ENCODE measurements at places on chromosomes 16 and 17.

DNA sequence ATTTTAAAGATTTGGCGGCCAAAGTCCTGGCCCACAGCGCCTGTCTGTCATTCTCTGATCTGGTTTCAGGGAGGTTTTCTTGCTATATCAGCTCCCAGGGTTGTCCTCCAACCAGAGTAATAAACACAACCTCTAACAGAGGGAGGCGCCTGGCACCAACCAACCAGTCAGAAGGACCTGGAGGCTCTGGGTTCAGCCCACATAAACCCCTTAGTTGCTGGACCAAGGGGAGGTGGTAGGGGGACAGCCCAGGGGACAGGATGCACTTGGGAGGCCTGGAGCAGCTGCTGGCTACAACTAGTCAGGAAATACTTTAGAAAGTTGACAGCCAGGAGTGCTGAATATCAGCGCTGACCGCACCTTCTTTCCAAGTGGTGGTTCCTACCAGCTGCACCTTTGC, 41.7 kb upstream of the CDRT4 start:
- DNase-seq = no peak

GRCh38 chr17:73189417-73190099, 3.3 kb upstream of the COG1 start:
- DNase-seq = no peak

- DNase-seq = no peak
Measured at GRCh38 chr16:11225677-11226549, 30.1 kb downstream of the SOCS1 start.

DNA sequence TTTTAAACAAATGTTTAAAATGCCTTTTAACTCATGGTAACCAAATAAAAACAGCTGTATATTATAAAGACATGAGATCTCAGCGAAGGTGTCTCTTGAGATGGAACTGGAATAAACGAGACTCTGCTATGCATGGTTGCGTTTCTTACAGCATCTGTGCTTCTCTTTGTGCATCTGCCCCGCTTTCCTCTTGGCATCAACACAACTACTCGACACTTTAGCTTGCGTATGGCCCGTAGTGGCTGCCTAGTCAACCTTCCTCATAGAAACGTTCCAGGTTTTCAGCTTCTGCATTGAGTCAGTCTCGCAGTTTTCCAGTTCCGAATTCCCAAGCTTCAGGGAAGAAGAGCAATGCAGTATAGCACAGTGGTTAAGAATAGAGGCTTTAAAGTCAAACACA, 214.9 kb downstream of the CEP112 start:
- no peak for DNase-seq

DNA sequence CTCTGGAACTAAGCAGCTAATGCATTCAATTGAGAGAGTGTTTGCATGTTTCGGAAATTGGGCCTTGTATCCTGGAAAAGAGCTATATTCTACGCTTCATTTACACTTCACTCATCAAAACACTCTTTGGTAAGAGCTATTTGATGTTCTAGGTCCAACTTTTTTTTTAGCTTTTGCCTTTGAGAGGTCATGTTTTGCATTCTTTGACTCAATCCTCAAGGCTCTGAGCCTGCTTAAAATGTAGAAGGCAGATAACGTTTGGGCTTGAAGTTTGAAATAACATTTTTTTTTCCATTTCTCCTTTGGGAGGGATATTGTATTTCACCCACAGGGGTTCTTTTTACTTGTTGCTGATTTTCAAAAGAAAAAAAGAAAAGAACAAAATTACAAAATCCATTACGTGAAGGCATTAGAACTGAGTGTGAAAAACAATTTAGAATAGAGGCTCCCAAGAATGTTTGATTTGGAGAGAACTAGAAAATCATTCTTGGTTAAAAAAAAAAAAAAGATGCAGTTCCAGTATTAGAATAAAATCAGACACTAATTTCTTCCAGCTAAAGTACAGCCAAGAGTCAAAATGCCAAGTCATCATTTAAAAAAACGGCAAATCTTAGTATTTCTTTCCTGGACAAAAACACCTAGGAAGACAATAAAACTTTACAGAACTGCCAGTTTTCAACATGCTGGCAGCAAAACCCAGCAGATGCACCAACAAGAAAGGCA, 268.5 kb downstream of the GRIN2A start:
- no peak for DNase-seq

DNA sequence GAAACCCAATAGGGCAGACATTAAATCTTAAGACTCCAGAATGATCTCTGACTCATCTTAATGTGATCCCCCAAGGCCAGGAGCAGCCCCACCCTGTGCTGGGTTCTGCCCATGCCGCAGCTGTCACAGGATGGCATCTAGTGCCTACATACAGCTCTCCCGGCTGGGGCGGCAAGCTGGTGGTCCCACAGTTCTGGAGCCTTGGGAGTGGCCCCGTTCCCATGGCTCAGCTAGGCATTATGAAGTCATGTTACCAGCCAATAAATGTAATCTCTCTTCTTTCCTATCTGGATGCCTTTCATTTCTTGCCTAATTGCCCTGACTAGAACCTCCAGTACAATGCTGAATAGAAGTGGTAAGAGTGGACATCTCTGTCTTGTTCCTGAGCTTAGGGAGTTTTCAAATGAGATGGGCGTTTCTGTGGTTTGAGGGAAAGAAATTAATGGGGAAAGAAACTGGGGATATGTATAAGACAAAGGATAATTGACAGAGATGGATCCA, 95.7 kb upstream of the DNAH17 start:
- DNase-seq = no peak

- DNase-seq = peak; percentile 57
Measured at GRCh38 chr17:43393944-43394482, 4.8 kb upstream of the ARL4D start.

DNA sequence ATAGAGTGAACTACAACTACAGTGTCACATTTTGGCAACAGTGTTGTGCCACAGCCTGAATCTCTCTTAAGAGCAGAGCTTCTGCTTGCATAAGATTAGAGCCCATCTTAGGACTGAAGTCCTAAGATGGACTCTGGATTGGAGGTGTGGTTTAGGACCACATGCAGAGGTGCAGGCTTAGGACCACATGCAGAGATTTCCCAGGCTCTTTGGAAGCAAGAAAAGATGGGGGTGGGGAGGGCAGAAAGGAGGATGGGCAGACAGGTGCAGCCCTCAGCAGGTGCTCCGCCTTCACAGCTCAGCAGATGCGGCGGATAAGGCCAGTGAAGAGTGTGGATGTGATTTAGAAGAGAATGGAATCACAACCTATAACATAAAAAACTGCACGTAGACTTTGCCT, 128.7 kb downstream of the TANGO6 start:
- no peak for DNase-seq

DNA sequence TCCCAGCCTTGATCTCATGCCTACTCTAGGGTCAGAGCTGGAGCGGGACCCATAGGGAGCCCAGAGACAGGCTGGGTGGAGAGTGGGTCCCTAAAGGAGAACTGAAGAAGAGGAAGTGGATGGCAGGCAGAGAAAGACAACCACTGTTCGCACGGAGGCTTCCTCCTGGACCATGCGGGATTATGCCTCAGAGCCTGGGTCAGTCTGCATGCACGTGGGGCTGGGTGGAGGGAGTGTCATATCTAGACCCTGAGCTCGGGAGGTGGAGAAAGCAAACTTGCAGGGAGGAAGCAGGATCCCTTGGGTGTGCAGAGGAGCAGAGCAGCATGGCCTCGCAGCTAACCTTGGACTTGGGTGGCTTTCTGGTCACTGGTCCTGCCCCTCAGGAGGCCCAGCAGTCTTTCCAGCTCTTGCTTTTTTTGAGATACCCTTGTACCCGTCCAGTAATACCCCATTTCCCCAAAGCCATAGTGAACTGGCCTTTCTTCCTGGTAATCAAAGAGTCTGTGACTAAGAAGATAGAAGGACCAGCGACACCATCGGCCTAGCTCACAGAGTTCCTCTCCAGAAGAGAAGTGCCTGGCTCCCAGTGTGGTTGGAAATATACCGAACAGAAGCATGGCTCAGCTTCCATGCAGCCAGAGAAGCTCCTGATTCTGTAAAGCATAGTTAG, 344.2 kb downstream of the CPPED1 start:
- DNase-seq = no peak

DNA sequence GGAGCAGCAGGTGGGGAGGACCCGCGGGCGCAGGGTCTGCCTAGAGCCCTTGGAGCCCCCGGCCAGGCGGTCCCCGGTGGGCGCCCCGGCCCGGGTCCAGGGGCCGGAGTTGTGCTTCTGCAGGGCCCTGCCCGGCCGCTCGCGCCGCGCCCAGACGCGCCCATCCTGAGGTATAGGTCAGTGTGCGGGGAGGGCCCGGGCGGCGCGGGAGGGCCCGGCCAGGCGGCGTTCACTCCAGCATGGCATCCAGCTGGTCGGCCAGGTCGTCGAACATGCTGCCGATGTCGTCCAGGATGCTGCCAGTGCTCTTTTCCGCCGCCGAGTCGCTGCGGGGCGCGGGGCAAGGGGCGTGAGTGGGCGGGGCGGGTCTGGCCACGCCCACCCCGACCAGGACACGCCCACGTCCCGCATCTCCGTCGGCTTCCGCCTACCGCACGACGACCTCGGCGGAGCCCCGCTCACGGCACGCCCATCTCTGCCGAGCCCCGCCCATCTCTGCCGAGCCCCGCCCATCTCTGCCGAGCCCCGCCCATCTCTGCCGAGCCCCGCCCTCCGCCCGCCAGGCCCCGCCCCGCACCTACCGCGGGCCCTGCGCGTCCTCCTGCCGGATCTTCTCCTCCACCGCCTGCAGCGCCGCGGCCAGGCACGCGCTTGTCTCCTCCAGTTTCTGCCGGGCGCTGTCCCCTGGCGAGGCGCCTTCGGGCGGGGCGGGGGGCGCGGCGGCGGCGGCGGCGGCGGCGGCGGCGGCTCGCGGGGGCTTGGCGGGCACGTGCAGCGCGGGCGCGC, 17.9 kb downstream of the CASKIN1 start:
- DNase-seq = no peak

DNA sequence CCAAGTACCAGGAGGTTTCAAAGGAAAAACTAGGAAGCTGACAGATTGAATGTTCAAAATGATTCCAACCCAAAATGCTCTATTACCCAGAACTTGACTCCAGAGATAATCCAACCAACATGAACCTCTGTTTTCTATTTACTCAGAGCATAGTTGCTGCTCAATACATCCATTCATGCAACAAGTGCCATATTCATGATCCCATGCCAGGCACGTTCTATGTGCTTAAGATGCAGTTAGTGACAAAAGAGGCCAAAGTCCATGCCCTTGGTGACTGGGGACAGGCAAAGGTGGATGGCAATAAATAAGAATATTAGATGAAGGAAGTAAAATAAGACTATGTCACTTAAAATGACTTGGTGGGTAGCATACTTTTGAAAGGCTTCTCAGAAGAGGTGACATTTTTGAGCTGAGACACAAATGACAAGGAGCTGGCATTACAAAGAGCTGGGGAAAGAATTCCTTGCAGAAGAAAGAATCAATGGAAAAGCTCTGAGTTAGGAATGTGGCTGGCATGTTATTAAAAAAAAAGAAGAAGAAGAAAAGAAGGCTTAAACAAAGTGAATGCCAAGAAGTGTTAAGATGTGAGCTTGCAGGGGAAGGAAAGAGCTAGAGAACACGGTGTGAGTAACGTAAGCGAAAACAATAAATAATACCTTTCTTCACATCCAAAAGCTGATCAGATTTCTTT, 34.5 kb downstream of the TOX3 start:
- no peak for DNase-seq

DNA sequence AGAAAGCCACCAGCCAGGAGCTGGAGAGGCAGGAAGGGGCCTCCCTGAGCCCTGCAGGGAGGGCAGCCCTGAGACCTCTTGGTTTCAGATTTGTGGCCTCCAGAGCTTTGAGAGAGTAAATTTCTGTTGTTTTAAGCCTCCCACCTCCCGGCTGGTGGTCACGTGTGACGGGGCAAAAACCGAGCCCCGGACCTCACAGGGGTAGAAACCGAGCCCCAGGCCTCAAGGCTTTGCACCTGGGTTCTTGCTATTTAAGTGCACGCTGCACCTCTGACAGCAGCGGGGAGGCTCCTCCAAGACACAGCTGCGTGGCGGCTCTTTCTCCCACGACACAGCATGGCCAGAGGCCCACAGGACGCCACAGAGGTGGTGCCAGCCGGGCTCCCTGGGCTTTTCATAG, 17.4 kb upstream of the ZC3H18 start:
- no peak for DNase-seq

GRCh38 chr17:57665696-57666095, 79.4 kb downstream of the CCDC182 start:
- no peak for DNase-seq

- DNase-seq = no peak
Measured at GRCh38 chr17:50184064-50184463, 17.4 kb downstream of the COL1A1 start.

Data from pulmonary artery endothelial cell (primary cell).